ENCODE measurements at places on chromosomes 2 and 18. TPM values are rescaled to one million over a fixed set of nuclear protein-coding genes. Genes with fewer than 3 reads are reported as not detected.
A peak's percentile ranks its signal among the peaks of the same experiment; 100 is the strongest.

DNA sequence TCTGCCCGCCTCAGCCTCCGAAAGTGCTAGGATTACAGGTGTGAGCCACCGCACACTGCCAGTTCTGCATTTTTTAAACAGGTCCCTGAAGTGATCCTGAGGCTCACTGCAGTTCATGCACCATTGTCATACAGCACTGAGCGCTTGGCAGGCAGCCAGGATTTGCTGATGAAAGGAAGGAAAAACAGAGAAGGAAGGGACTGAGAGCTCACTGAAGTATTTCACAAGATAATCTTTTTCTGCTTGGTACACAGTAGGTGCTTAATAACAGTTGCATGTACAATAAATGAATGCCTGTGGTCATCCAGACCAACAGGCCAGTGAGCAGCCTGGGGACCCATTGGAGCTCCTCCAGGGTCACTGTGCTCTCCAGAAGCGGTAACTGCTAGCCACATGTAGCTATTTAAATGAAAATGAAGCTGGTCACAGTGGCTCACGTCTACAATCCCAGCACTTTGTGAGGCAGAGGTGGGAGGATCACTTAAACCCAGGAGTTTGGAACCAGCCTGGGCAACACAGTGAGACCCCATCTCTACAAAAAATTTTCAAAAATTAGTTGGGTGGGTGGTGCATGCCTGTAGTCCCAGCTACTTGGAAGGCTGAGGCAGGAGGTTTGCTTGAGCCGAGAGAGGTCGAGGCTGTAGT is 33.1 kb upstream of the SMAD7 start:
- no peak for DNase-seq

DNAJC5G gene
- not detected for total RNA-seq

DNA sequence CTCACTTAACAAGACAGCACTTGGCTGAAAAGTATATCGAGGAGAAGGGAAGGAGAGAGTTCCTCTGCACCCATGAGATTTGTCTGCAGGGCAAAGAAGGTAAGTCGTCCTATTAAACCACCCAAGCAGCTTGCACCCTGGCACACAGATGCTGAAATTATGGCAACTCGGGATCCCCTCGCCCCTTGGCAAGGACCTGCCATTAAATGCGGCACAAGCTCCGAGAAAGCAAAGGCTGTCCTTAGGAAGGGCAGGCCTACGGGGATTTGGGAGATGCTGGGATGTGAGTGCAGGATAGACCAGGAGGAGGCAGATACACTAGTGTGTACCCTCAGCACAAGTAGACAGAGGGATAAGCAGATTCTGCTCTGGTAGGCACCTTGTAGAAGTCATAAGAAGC is 191.5 kb downstream of the ALK start:
- DNase-seq: no peak

- DNase-seq: no peak
These were observed 87.3 kb downstream of the MARCO start for GRCh38 chr2:119029297-119029696.

ZFP36L2 gene
- 122 TPM for total RNA-seq

- DNase-seq: no peak
These were observed 16.7 kb downstream of the IL1R1 start for GRCh38 chr2:102159295-102159694.

GRCh38 chr2:235102896-235103295 is 151.1 kb downstream of the SH3BP4 start:
- no peak for DNase-seq

DNA sequence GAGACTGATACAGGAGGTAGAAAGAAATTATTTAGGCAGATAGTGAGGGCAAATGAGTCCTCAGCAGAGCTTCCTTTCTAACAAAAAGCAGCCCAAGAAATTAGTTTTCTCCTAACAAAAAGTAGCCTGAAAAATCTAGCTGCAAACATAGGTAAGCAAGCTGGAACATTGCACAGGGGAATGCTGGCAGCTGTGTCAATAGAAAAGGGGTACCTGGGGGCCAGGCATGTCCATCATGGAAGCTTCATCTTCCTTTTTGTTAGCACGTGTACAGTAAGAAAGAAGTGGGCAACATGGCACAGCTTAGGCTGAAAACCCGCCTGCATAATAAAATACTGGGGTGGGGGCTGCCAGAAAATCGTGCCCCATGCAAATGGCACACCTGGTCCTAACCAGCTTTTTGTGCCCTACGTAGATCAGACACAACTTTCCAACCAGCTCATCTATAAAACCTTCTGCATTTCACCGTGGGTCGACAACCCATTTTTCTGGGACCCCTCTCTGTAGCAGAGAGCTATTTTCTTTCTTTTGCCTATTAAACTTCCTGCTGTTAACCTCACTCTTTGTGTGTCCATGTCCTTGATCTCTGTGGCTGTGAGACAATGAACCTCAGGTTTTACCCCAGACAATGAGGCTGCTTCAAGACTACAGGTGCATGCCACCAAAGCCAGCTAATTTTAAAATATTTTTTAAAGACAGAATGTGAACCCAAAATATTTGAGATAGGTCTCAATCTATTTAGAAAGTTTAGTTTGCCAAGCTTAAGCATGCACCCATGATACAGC is 6.6 kb upstream of the MTHFD2 start:
- DNase-seq: no peak

TGFA gene
- total RNA-seq: 13.0 TPM

DNA sequence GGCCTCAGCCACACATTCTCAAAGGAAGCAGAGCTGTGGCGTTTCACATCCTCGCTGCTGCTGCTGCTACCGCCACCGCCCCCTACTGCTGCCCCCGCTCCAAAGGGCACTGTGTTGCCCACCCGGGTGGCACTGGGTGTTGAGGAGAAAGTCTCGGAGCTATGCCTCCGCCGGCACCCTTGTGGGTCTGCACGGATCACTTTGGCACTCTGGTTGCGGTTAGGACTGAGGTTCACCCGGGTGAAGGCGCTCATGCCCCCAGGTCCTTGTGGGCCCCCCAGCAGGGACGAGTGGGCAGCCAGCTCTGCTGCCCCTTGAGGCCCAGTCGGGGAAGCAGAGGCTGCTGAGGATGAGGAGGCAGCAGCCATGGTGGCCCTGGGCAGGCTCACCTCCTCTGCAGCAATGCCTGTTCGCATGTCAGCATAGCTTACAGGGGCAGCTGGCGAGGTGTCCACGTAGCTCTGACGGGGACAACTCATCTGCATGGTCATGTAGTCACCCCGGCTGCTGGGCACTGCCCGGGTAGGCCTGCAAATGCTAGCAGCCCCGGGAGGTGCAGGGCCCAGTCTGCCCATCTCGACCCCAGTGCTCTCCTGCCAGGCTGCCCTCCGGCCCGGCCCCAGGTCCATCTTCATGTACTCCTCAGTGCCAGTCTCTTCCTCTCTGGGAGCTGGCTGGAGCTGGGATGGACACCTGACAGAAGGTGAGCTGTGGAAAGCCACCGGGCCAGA is 4.2 kb downstream of the IRS1 start:
- DNase-seq: peak; percentile 21

GRCh38 chr18:52617931-52618330 is 277.9 kb downstream of the DCC start:
- no peak for DNase-seq

DYNAP gene
- total RNA-seq: not detected

DNA sequence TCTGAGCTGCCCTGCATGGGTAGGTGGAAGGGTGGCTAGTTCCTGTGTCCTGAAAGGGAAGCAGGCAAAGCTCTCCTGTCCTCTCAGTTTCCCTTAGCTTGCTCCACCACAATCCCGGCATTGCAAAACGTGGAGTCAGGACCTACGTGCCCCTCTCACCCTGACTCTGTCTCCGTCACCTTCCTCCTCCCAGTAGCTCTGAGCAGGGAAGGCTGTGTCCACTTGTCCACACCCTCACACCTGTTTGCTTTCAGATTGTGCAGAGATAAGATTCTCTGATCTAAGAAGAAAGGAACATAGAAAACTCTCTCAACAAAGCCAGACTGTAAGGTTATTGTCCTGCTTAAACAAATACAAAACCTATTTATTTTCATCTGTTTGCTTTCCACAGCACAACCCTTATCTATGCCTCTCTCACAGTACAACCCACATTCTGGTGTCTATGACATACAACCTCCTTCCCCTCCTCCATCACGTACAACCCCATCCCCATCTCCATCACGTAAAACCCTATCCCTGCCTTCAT is 79.0 kb downstream of the ALPK2 start:
- no peak for DNase-seq

DNA sequence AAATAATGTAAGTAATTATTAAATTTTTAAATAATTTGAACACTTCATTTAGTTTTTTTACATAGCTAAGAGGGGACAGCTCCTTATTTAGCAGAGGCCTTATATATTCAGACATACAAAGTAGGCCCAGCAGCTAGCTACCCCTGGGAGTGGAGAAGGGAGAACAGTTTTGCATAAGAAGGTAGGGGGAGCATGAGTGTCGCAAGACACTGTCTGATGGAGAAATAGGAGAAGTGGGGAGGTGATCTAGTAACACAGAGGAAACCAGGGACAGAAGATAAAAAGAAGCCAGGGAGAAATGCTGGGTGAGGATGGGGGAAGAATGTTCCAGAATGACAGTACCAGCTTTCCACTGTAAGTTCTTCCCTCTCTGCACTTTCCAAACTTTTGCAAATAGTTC is 16.0 kb upstream of the RGPD4 start:
- no peak for DNase-seq

CAVIN2 gene
- 268 TPM for total RNA-seq

DNA sequence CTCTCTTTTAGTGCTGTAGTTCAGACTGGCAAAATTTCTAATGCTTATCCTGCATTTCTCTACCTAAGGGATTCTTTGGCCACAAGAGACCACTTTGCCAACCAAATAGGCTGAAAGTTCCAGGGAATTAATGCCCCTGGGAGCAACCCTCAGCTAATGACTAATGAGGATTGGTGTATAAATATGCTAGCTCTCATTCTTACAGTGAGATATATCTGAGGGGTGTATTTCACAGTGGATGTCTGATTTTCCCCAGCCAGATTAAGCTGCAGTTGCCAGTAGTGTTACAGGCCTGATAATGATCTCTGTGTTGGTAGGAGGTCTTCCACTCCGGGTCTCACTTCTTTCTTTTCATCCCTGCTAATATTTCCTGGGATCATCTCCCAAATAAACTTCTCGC is 90.4 kb downstream of the GULP1 start:
- no peak for DNase-seq

ALLC gene
- not detected for total RNA-seq

DNA sequence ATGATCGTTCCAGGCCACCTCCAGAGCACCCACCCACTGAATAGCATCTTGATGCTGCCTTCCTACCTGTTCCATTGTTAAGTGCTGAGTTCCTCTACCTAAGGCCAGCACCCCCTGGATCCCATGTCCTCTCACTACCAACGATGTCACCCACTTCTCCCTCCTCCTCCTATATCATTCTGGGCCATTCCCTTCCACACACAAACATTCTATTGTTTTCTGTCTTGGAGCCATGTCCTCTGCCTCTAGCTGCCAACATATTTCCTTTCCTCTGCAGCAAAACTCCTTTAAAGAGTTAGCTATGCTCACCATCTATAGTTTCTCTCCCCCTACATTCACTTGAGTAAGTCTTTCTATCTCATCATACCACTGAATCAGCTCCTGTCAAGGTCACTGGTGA is 64.0 kb upstream of the ACKR3 start:
- DNase-seq: no peak

DNA sequence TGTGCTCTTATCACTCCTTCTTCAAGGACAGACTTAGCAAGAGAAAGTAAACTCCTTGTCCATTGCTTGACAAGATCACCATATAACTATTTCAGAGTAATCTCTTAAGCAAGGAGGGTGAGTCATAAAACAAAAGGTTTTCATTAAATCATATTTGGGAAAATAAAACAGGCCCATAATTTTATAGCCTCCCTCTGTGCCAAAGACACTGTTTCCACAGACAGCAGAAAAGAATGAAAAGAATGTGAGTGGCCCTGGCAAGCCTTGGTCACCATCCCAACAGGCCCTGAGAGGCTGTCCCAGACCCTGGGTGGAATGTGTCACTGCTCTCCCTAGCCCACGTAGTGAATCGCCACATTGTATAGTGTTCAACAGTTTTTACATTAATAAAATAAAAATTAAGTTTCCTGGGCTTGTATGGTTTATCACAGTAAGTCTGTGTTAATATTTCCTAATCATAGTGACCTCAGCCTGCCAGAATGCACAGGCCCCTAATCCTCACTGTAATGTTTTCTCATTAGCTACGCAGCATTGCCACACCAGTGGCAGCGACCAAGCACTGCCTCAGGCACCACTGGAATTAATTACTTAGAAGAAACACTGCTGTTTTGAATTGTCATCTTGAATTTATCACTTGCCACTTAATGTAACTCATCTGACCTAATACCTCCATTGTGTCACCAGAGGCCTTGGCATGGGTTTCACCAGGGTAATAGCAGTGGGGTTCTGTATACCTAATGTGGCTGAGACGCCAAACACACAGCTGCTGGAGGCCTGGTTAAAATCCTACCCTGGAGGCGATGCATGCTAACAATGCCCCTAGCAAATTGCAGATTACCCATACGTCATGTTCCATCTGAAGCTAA is 401.9 kb downstream of the LNPK start:
- no peak for DNase-seq

NUP35 gene
- 17.5 TPM for total RNA-seq

DNA sequence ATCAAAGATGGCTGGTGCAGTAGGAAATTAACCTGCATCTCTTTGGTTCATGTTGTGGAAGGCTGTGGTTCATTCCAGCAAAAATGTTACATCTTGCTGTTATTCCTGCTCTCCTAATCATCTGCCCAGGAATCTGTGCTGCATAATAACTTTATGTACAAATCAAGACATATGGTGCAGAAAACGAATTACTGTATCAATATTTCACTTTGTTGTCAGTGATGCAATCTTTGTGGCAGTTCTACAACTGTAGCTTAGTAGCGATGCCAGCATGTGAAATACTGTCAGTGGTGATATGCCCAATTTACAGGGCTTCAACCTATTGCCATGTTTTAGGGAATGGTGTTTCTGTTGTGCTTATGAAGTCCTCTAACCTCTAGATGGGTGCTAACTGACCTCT is 1114.7 kb downstream of the SOCS6 start:
- DNase-seq: no peak

DNA sequence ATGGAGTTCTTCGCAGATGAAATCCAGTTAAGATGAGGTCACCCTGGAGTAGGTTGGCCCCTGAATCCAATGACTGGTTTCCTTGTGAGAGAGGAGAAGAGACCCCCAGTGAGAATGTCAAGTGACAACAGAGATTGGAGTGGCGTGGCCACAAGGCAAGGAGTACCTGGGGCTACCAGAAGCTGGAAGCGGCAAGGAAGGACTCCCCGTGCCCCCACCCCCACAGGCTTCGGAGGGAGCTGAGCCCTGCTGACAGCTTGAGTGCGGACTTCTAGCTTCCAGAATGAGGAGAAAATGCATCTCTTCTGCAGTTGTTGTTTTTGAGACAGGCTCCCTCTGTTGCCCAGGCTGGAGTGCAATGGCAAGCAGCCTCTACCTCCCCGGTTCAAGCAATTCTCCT is 78.0 kb upstream of the HPCAL1 start:
- no peak for DNase-seq

DNA sequence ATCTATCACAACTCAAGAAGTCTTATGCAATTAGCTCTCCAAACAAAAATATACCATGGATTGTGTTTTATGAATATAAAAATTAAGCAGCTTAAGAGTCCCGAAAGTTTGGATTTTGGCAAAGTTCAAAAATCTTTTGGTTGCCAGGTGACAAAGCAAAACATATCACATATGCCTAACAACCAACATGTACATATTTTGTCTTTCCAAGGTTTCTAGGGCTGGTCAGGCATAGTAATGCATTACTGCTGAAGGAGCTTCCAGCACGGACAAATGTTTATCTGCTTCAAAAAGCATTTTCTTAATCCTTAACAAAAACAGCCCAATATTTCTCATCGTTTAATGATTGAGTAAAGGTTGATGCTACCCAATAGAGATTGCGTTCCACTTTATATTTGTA is 1327.1 kb upstream of the ZEB2 start:
- DNase-seq: no peak

SUMO1 gene
- total RNA-seq: 48.2 TPM

All from upper lobe of left lung (tissue), 6 donors.